ENCODE measurements at places on chromosomes 7 and 10. TPM values are rescaled to one million over a fixed set of nuclear protein-coding genes. Genes with fewer than 3 reads are reported as not detected.

IGFBP3 gene
- 152 TPM for total RNA-seq

MOGAT3 gene
- total RNA-seq = not detected

ADCYAP1R1 gene
- total RNA-seq = 11.7 TPM

XRCC2 gene
- 0.20 TPM for total RNA-seq

SNCG gene
- 192 TPM for total RNA-seq

STRIP2 gene
- total RNA-seq = 3.9 TPM

- no peak for ATAC-seq
Observed at GRCh38 chr7:157985636-157986035, 602.0 kb downstream of the PTPRN2 start.

DNA sequence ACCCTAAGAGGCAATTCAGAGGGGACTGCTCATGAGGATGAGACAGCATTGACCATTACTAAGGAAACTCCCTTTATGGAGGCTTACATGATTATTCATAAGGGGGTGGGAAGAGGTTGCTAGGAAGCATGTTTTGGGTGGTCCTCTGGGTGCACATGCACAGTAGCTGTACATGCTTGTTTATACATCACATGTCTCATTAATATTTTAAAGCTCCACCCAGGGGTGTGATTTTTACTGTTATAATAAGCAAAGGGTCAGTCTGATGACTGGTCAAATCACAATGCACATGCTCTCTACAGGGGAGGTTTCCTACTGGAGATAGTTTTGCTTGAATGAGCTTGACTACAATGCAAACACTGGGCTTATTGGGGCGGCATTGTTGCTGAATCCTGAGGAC is 23.8 kb upstream of the PPP1R9A start:
- peak; percentile 52 for ATAC-seq

DNA sequence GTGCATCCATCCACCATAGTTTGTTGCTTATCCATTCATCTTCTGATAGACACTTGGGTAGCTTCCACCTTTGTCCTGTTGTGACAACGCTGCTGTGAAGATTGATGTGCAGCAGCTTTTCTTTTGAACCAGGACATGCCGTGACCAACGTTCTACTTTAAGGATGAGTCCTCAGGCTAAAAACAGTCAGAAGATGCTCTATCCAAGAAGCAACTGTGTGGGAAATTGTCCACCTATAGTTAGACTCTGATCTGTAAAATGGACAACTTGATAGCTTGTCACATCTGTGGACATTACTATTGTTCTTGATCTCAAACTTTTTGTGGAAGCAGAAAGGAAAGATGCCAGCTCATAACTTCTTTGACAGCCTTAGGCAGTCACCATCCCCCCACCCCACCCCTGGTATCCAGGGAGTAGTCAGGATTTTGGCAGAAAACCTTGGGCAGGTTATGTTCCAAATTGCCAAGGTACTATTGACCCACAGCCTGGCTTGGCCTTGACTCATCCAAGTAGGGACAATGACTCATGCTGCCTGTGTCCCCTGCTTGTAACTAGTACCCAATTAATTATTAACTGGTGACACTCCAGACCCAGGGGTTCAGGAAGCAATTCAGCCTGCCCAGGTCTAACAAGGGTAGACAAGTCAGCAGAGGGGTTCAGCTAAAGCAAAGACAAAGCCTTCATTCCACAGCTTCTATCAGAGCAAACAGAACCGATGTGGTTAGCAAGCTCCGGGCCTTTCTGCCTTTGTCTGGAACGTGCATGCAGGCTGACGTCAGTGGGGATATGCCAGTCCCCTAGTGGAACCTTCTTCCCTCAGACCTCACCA is 99.6 kb upstream of the ANLN start:
- peak; percentile 5 for ATAC-seq

DNA sequence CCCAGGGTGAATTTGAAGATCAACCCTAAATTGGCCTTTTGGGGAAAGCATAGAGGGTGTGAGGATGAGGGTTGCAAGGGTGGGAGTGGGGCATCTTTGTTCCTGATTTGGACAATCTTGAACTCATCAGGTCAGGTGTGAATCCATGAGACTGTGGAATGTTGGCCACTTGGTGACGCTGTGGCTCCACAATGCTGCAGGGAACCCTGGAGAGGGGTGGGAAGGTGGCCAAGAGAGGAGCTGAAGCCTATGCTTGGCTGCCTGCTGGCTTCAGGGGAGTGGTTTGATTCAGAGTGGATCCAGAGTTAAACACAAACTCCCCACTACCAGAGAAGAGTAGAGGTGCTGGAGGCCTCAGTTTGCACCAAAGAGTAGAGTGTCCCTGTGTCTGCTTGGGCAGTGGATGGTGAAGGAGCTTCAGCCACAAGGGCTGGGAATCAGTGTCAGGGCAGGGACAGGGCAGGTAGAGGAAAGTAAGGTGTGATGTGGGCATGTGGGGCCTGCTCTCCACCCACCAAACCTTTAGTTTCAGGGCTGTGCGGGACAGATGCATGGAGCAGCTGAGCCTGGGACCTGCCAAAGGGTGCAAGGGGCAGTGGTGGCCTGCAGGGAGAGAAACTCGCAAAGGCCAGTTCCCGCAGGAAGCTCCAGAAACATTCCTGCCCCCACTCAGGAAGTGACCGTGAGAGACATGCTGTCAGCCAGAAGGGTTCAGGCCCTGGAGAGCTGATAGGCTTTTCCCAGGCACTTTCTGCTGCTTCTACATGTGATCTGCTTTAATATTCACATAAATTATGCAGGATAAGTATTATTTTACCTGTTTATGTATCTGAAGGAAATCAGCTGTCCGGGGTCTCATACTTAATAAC is 81.0 kb upstream of the PRSS58 start:
- peak; percentile 95 for ATAC-seq

DNA sequence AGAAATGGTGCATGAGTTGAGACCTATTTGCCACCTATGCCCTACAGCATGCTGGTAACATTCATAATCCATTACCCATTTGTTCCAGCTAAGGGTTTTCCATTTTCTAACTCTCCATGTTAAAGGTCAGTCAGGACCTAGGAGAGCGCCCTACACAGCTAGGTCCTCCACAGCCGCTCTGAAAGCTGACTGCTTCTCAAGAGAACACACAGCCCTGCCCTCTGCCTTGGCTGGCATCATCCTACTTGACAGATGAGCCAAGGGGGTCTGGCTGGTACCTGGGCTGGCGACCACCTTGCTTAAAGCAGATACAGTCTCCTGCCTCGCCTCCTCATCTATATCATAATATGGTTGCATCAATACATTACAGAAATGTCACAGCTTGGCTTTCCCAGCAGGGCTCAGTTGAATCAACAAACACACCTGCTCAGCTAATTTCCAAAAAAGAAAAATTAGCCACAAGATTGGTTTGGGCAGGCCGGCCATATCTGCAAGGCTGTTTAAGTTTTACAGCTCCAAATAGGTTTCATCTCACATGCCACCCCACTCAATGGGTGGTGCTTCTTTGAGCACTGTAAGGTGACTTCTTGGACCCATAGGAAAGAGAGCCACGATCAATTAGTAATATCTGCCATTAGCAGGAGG is 17.3 kb downstream of the TLL2 start:
- ATAC-seq = peak; percentile 52

DNA sequence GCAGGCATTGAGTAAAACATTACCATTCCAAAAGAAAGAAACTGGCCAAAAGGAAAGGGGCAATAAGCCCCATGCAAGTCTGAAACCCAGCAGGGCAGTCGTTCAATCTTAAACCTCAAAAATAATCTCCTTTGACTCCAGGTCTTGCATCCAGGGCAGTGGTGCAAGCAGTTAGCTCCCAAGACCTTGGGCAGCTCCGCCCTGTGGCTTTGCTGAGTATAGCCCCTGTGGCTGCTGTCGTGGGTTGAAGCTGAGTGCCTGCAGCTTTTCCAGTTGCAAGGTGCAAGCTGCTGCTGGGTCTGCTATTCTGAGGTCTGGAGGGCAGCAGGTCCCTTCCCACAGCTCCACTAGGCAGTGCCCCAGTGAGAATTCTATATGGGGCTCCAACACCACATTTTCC is 580.1 kb upstream of the AUTS2 start:
- no peak for ATAC-seq

- no peak for ATAC-seq
Observed at GRCh38 chr7:45890902-45891461, 2.7 kb downstream of the IGFBP1 start.

DNA sequence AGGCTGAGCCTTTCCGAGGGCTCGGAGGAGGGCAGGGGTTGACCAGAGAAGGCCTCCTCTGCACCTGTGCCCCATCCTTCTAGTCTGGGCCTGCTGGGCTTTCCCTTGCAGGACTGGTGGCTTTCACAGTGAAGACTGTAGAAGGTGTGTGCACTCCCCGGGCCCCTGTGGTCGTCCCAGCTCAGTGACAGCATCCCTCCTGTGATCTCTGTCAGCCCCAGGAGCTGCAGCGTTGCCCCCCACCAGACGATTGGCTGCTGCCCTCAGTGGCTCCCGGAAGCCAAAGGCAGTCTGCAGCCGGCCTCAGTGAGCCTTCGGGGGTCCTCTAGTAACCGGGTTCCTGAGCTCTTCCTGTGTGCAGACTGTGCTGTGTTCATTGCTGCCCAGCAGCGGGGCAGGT is 69.4 kb upstream of the EN2 start:
- no peak for ATAC-seq

DNA sequence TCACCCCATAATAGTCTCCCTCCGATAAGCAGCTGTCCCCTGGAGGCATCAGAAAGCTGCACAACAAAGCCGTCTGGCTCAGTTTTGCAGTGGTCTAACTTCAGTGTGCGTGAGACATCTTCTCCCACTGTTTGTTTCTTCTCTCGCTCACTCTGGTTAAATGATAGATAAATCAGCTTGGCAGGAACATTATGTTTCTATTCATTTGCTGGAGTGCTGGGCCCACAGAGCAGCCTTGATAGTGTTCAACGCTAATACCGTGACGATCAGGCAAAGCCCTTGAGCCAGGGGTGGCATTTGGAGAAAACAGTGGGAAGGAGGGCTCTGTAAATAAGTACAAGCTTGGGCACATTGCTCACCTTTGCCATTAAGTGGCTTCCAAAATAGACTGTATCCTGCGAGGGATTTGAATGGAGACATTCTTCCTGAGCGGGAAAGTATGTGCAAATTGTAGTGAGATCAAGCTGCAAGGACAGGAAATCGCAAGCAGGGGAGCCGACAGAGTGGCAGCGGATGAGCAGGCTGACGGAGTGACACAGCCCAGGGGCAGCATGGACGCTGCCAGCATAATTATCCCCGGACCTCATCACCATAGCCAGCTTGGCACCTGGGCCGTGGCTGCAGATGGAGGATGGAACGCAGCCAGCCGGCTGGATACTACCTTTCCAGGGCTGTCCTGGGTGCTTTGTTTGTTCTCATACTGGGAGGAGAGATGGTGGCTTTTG is 256.8 kb upstream of the FZD8 start:
- ATAC-seq = peak; percentile 69

DNA sequence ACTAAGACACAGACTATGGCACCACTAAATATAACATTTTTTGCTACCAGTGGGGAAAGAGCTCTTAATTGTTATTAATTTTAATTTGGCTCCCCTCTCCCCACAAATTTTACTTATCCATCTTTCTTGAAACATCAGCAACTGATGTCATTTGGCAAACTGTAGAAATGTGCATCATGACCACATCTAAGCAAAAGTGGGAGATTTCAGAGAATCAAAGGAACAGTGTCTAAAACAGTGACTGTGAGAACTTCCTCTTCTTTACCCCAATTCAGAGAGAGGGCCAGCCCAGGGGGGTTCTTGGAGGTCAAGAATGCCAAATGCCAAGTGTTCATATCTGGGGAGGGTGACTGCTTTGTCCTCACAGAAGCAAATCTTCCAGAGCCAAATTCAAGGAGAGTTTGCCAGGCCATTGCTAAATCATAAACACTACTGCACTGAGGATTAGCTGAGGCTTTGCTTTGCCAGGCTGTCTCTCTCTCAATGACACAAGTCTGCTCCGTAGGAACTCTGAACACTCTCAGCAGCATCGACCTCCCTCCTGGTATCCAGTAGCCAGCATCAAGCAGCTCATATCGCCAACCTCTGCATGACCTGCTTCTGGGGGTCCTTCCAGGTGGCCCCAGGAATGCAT is 65.6 kb downstream of the ITIH5 start:
- ATAC-seq = no peak

GRCh38 chr7:24227068-24227467 is 56.9 kb upstream of the NPY start:
- no peak for ATAC-seq

DNA sequence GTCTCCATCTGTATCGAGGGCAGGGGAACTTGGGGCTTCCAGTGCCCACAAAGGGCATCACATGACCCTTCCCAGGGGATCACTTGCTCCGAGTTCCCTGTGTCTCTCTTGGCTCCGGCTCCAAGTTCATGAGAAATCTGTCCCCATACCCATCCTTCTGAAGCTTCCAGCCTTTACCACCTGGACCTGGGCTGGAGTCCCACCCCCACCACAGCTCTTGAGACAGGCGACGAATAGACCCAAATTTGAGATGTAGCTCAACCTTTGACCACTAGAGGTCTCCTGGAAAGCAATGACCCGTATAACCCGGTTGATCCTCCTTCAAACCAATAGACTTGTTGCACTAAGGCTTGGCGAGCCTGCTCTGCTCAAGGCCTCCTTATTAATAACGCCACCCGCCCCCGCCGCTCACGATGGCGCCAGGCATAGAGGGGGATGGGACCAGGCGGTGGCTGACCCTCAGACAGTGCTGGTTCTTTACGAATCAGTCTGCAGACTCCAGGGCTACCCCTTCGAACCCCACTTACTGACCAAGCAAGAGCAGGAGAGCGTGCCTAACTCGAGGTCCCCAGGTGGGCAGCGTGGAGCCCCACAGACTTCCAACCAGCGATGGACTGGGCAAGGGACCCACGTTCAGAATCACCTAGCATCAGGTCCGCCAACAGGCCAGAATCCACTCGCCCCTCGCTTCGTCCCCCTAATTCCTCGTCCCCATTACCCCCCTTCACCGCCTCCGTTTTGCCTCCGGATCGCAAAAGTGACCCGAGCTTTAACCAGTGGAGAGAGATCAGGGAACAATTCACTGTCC is 4.4 kb upstream of the ARID5B start:
- ATAC-seq = peak; percentile 26

GRCh38 chr7:87545760-87546159 is 54.9 kb downstream of the ABCB1 start:
- no peak for ATAC-seq

DNA sequence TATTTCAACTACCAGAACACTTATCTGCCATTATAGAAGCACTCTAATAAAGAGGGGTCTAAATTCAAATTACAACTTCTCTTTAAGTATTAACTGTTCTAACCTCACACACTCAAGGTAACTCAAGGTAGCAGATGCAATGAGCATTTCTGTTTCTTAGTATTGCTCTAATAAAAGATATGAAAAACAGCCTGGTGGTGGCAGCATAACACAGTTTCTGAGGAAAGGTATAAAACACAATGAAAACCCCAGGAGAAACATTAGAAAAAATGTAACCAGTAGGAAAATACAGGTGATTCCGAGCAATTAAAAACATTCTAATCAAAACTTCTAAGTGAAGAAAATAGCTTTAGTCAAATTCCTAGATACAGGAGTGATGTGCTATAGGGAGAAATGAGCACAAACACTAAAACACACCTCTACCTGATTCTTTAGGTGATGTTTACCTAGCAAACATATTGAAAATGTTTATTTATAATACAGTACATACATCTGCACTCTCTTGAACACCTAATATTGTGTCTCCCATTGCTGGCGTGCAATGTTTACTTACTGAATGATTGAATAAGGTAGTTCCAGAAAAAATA is 3.5 kb downstream of the MKRN1 start:
- no peak for ATAC-seq

Measured in motor neuron (in vitro differentiated cells).